NCI-H526 treated with DMSO at 0.1 percent for 48 hours (cell line): ENCODE measurements at places on chromosomes 1 and 21.

DNA sequence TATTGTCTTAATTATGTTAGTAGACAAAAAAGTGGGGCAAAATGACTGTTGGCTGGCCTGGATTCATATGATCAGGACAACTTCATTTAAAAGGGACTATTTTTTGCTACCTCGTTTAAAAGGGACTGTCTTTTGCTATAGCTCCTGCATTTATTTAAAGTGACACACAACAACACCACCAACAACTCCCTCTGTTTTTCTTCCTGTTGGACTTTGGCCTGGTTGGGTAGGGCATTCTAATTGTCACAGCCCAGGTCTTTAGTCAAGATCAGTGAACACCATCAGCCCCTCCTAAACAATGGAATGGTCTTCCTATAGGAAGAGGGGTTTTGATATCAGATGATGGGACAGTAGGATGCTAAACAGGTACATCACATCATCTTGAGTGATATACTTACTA lies 241.8 kb downstream of the GPR52 start:
- no peak for DNase-seq

DNA sequence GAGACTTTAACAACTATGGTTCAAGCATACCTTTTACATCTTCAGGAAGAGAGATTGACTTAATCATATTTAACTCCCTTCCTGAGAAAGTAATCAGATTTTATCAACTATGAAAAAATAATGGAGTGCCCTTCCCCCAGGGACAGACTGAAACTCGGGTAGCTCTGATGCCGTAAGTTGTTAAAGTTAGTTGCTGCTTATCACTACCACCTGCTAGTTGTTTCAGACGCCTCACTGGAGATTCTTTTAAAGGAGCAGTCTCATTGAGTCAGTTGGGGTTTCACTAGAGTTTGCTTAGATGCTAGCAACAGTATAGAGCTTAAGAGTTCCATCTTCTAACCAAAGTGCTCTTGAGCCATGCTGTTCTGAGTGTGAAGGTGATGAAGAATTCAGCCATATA lies 17.0 kb upstream of the TRAF5 start:
- no peak for DNase-seq

DNA sequence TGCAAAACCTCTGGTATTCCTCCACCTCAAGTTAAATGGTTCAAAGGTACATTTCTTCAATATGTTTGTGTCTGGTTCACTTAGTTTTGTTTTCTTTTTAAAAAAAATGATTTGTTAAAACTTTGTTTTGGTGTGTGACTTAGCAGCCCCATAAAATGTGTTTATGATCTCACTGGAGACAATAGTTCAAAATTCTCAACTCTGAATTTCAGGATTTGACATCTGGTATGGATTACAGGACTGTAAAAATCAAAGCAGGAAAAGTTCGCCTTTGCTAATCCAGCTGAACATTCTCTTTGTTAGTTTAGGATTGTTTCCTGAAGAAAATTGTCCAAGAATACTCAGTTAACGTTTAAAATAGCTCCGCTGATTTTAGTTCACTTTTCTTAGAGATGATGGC lies 231.7 kb downstream of the HMCN1 start:
- DNase-seq = no peak

- DNase-seq = no peak
Measured at GRCh38 chr1:79859212-79859948, 852.9 kb upstream of the ADGRL4 start.
